Substantia nigra (tissue), 51 donors: ENCODE measurements at places on chromosomes 13 and 19.

GRCh38 chr13:89199138-89199537 is 1528.0 kb downstream of the SLITRK5 start:
- DNase-seq: no peak

GRCh38 chr19:21128901-21129698 is 12.7 kb upstream of the ZNF431 start:
- DNase-seq: no peak

GRCh38 chr13:95507991-95508390 is 44.5 kb upstream of the CLDN10 start:
- DNase-seq: no peak

DNA sequence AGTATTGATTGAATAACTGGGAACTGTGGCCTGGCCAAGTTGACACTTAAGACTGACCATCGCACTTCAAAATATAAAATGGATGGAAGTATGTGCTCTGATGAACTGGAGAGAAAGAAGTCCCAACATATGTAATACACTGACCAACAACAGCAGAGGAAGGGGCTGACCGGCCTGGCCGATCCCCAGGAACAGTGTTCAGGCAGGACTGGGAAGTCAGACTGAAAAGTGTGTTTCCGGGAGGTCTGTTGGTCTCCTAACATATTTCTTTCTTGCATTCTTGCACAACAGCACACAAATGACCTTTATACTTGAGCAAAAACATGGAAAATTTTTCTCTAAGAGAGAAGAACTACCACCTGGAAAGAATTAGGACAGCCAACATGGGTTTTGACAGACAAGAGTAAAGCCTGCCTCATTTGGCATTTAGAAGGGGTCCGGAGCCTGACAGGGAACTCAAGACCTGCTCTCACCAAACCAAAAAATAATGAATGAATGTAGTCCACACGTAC is 297.8 kb downstream of the OXGR1 start:
- no peak for DNase-seq

GRCh38 chr19:3361384-3362216 is 4.8 kb upstream of the NFIC start:
- no peak for DNase-seq

- DNase-seq: no peak
Observed at GRCh38 chr19:1809678-1810077, 2.4 kb downstream of the ATP8B3 start.

- no peak for DNase-seq
Observed at GRCh38 chr13:32228330-32229041, 86.7 kb downstream of the ZAR1L start.

DNA sequence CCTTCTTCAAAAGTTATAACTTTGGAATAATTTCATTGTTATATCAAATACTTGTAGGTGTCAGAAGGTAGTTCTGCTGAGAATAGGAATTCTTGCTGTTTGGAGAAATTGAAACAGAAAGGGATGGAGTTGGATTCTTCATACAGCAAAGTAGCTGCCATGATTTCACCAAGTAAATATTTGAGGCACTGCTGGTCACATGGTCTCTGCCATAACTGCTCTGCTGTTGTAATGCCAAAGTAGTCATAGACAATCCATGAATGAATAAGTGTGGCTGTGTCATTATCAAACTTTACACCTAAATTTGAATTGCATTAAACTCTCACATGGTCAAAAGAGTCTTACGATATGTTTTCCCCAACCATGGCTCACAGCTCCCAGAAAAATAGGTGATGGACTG is 308.6 kb downstream of the GPC6 start:
- DNase-seq: no peak

GRCh38 chr13:104114101-104114500 is 1047.9 kb upstream of the SLC10A2 start:
- DNase-seq: no peak

GRCh38 chr13:52451135-52451804 is 836 bp upstream of the VPS36 start:
- DNase-seq: no peak

DNA sequence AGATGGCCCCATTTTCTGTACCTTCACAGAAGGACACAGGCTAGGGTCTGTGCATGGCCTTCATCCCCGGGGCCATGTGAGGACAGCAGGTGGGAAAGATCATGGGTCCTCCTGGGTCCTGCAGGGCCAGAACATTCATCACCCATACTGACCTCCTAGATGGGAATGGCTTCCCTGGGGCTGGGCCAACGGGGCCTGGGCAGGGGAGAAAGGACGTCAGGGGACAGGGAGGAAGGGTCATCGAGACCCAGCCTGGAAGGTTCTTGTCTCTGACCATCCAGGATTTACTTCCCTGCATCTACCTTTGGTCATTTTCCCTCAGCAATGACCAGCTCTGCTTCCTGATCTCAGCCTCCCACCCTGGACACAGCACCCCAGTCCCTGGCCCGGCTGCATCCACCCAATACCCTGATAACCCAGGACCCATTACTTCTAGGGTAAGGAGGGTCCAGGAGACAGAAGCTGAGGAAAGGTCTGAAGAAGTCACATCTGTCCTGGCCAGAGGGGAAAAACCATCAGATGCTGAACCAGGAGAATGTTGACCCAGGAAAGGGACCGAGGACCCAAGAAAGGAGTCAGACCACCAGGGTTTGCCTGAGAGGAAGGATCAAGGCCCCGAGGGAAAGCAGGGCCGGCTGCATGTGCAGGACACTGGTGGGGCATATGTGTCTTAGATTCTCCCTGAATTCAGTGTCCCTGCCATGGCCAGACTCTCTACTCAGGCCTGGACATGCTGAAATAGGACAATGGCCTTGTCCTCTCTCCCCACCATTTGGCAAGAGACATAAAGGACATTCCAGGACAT is 7.0 kb upstream of the CEACAM7 start:
- DNase-seq: no peak

- DNase-seq: no peak
Observed at GRCh38 chr19:39175564-39175963, 21.2 kb upstream of the NCCRP1 start.

GRCh38 chr13:60922576-60923231 is 492.9 kb downstream of the PCDH20 start:
- no peak for DNase-seq

GRCh38 chr13:112172641-112173251 is 105.8 kb downstream of the SOX1 start:
- peak; percentile 79 for DNase-seq

- DNase-seq: no peak
Observed at GRCh38 chr13:74184283-74184682, 50.1 kb upstream of the KLF12 start.

DNA sequence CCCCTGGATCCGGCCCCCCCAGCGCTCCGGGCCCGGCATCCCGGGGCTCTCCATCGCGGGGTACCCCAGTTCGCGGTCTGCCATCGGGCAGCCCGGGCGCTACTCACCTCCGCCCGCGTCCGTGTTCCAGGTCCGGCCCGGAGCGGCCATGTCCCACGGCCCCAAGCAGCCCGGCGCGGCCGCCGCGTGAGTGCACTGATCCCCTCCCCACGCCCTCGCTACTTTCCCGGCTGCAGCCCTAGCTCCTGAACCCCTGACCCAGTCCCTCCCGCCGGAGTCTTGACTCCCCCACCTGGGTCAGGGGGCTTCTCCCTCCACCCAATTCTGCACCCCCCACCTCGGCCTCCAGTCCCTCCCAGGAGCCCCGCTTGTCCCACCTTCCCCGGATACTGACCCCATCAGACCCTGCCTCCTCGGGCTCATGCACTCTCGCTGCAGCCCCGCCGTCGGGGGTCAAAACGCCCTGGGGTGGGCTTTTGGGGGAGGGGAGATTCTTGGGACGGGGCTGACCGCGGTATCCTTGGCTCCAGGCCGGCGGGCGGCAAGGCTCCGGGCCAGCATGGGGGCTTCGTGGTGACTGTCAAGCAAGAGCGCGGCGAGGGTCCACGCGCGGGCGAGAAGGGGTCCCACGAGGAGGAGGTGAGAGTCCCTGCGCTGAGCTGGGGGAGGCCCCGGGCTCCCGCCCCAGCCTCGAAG is 566 bp downstream of the HMG20B start:
- peak; percentile 31 for DNase-seq

- no peak for DNase-seq
Observed at GRCh38 chr13:98413796-98414195, 163.1 kb downstream of the STK24 start.

DNA sequence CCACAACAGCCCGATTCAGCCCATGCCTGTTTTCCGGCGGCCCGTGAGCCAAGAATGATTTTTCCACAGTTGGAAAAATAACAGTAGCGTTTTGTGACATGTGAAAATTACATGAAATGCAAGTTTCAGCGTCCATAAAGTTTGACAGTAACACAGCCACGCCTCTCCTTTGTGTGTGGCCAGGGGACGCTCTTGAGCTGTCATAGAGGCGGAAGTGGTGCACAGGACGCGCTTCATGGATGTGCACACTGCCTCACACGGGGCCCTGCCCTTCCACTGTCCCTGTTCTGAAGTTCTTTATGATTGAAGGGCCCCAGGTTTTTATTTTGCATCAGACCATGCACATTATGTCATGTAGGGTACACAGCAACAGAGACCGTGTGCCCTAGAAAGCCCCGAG is 12.4 kb upstream of the ELAVL1 start:
- DNase-seq: no peak

DNA sequence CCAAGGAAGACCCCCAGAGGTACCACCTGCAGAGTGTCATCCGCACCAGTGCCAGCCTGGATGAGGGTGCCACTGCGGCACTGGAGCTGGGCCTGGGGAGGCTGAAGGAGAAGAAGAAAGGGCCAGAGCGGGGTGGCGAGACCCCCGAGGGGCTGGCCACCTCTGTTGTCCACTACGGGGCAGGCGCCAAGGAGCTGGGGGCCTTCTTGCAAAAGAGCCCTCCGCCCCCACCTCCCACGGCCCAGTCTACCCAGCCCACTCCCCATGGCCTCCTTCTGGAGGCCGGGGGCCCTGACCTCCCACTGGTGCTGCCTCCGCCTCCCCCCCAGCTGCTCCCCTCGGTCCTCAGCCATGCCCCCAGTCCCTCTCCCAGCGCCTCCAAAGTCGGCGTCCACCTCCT is 5.4 kb downstream of the PRR12 start:
- DNase-seq: no peak

- DNase-seq: no peak
Observed at GRCh38 chr13:33278913-33279312, 6.6 kb downstream of the STARD13 start.

DNA sequence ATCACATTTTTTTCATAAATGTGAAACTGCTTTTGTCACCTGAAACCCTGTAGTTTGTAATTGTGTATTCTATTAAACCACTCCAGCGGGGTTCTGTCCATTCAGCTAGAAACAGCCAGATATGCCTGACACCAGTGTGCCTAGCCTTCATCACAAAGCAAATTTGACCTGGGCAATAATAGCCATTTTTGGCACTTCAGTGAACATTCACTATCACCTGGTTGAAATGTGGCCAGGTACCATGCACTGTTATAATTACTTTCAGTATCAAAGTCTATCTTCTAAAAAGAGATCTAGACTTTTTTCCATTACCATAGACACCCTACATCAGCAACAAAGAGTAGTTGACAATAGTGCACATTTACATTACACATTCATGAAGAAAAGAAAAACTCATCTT is 64.5 kb downstream of the ZNF257 start:
- no peak for DNase-seq

GRCh38 chr13:113059891-113060290 is 45.7 kb upstream of the F7 start:
- no peak for DNase-seq

GRCh38 chr19:52237197-52237596 is 32.2 kb upstream of the ZNF766 start:
- DNase-seq: no peak

DNA sequence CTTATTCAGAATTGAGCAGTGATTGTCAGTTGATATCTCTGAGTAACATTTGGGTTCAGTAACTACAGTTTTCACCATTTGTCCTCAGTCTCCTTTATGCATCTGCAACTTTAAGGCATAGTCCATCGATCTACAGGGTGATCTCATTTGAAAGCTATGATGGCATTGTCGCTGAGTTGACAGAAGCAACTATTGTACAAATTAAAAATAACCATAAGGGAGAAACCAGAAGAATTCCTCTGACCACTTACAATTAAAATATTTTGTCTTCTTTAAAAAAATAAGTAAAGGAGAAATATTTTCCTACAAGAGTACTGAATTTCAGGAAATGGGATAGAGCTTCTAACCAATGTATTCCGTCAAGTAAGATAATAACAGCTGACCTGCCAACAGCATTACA is 30.6 kb downstream of the RAP2A start:
- DNase-seq: no peak

DNA sequence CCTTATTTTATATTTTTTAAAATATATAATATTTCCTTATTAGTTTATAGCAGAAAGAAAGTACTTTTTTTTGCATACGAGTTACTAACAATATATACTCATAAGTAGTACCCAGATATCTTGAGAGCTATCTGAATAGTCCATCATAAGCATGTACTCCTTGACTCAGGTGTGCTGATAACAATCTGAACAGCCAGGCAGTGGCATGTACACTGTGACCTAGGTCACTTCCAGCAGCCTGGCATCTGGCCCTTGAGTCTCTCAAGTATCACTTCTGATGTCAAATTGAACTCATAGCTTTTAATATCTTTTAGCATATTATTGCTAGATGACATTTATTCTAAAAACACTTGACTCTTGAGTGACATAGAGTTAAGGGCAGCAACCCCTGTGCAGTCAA is 1576.7 kb downstream of the SLITRK1 start:
- DNase-seq: no peak

DNA sequence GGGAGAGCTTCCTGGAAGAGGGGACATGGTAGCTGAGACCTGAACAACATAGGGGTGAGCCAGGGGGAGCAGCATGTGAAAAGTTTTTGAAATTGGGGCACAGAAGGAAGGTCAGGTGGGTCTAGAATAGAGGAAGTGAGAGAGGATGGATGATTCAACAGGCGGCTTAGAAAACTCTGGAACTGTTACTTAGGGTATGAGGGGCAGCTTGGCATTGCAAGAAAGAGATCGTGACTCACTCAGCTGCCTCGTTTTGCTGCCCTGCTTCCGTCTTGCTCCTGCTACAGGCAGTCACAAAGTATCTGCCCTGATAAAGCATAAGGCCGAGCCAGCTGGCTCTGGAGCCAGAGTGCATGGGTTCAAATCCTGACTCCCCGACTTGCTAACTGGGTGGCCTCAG is 1.3 kb upstream of the CEACAM20 start:
- no peak for DNase-seq

DNA sequence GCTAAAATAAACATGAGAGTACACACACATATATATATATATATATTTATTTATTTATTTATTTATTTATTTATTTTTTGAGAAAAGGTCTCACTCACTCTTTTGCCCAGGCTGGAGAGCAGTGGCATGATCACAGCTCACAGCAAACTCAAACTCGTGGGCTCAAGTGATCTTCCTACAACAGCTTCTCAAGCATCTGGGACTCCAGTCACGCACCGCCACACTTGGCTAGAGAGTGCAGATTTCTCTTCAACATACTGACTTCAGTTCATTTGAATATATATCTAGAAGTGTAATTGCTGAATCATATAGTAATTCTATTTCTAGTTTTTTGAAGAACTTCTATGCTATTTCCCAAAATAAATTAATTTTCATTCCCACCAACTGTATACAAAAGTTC is 1711.8 kb downstream of the SLITRK5 start:
- DNase-seq: no peak

GRCh38 chr19:21612403-21612872 is 107.0 kb downstream of the ZNF429 start:
- DNase-seq: no peak
